ENCODE measurements at places on chromosomes 2 and 18.

GRCh38 chr18:50578651-50579050 is 18.8 kb downstream of the MAPK4 start:
- no peak for DNase-seq

DNA sequence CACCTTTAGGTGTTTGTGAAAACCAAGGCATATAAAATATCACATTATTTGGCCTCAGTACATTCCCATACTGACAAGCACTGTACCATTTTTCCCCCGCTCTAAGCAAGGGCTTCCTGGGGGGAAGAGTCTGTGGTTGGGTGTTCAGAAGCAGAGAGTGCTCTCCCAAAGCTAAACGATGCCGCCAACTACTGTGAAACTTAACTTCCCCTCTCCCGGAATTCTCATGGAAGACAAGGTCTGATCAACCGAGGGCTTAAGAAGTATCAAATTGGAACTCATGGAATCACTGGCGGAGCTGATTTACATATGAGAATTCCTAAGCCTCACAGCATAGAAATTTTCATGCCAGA is 433 bp upstream of the MFF start:
- DNase-seq: no peak

DNA sequence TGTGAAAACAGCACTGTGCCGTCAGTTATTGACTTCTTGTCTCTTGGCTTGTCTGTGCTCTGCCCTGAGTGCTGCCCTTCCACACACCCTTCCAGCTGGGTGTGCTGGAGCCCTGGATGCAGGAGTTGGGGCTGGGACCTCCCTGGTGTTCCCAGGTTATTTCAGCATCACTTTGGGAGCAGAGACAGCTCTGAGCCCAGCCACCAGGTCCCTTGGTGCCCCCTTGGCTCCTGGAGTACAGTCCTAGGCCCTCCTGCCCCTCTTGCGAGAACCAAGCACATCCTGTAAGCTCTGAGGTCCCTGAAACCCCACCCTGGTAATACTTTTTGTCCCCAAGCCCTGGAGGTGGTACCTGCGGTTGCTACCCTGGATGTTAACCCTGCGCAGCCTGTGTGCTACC is 24.3 kb downstream of the BOK start:
- no peak for DNase-seq

DNA sequence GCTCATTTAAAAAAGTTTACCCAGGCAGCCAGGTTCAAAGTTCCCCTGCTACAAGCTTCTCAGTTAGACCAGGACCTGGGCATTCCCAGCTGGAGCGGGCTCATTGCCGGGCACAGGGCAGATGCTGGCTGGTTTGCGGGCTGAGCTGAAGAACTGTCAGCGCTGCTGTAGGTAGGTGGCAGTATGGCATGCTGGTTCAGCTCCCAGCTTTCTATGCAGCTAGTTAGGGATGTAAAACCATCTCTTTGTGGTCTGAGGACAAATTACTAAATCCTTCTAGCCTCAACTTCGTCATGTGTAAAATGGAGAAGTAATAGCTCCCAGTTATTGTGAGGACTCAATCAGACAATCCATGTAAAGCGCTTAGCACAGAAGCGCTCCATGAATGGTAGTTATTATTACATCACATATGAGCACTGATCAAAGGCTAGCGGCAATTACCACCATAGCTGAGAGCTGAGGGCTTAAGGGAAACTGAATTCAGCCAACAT is 2.4 kb upstream of the LDLRAD4 start:
- no peak for DNase-seq

- DNase-seq: no peak
These were observed 591.0 kb downstream of the ARHGAP15 start for GRCh38 chr2:143720095-143720664.

DNA sequence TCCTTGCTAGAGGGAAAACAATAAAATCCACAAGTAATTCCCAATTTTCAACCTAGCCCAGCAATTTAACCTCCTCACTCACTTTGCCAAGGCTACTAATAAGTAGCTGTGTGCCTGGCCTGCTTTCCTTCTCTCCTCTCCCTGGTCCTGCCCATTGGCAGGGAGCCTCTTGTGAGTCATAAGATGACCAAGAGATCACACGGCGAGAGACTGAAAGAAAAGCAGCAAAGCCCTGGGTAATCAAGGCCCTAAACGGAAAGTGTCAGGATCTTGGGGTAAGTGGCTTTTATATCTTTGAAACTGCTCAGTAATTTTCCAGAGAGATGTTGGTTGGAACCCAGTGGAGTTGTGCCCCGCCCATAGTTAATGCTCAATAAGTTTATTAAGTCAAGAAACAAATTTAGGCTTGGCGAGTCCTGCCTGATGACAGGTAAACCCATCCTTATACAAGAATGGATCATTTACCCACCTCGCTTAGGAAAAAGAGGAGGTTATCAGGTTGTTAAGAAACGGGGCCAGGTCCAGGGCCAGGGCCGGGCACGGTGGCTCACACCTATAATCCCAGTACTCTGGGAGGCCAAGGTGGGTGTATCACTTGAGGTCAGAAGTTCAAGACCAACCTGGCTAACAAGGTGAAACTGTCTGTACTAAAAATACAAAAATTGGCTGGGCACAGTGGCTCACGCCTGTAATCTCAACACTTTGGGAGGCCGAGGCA is 10.0 kb upstream of the ADAM17 start:
- no peak for DNase-seq

- DNase-seq: no peak
These were observed 1499.0 kb upstream of the TMEFF2 start for GRCh38 chr2:193693758-193694157.

DNA sequence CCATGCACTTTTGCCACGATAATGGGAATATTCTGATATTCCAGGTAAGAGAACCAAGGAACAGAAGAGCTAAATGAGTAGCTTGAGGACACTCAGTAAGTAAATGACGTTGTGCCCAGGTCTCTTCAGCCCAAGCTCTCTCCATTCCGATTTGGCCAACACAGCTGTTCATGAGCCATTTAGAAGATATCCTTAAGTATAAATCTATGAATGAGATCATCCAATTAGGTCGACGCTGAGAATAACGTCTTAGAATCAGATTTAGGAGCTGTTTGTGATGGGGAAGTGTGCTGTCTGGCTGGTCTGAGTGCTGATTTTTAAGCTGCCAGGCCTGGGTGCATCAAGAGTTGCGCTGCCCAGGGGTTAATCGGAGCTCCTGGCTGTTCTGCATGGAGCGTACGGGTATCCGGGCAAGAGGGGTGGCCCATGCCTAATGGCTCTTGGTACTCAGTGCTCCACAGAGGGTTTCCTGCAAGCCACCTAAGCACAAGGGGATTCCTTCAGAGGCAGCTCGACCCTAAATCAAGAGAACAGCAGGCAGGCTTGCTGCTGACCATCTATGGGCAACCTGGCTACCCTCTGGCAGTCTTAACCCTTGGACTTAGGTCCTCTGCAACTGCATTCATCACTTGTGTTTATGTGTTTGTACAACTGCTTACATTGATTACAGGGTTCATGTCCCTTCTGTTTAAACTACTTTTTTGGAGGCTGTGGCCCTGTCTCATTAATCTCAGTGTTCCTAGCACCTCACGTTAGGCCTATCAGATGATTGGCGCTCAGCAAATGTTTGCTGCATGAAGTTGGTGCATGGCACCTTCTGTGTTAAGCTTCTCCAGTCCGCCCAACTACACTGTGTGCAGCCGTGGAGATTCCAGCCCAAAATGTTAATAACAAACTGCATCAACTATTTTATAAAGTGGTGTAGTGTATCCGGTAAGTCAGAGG is 31.9 kb downstream of the SOX11 start:
- DNase-seq: no peak

DNA sequence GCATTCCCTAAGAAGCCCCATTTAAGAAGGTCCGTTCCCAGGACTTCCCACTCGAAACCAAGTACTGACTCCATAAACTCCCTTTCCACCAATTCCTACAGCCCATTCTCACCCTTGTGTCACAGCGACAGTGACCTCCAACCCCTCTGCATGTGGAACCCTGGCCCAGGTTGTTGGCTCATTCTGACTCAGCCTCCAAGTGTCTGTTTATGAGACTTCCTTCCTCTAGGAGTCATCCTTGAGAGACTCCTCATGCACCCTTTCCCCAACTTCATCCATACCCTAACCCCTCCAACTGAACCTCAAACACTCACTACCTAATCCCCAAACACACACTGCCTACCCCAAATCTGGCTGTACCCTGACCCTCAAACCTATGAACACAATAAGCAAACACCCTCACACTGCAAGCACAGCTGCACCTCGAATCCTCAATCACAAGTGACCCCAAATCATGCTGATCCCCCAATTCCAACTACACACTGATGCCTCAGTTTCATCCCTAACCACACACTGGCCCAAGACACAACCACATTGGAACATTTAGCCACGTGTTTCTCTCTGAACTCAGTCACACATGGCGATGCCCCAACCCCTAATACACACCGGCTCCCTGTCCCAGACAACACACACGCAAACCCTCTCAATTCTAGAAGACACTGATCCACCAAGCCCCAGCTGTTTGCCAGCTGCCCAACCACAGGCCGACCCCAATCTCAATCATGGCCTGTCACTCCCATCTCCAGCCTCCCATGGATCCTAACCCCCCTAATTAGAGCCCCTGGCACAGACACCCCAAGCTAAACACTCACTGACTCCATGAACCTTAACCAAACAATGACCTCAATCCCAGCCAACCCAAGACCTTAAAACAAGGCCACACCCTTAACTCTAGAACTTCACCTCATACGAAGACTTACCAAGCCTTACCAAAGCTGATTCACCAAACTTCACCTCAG is 219.6 kb downstream of the CYP26B1 start:
- no peak for DNase-seq

- no peak for DNase-seq
These were observed 1621.3 kb downstream of the SUCLG1 start for GRCh38 chr2:82837588-82838304.

GRCh38 chr18:29531746-29532145 is 1354.8 kb upstream of the CDH2 start:
- no peak for DNase-seq

GRCh38 chr2:223102040-223102400 is 50.0 kb downstream of the KCNE4 start:
- DNase-seq: no peak

GRCh38 chr2:159199761-159200465 is 86.6 kb downstream of the WDSUB1 start:
- no peak for DNase-seq

GRCh38 chr2:172348555-172349288 is 78.7 kb upstream of the ITGA6 start:
- DNase-seq: no peak

DNA sequence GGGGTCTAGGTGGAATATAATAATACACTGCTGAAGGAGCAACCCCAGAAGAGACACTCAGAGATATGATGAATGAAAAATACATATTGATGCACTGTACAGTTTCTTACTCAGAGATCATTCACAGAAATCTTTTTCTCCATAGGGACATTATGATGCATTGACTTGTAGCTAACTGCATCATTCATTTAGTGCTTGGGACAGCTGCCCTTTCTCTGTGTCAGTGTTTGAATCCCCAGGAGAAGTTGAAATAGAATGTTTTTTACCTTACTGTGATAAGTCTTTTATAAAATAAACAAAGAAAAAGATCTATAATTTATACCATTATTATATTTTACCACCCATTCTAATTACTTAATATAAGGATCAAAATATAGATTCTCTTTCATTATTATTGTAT is 91.7 kb upstream of the DSEL start:
- no peak for DNase-seq

DNA sequence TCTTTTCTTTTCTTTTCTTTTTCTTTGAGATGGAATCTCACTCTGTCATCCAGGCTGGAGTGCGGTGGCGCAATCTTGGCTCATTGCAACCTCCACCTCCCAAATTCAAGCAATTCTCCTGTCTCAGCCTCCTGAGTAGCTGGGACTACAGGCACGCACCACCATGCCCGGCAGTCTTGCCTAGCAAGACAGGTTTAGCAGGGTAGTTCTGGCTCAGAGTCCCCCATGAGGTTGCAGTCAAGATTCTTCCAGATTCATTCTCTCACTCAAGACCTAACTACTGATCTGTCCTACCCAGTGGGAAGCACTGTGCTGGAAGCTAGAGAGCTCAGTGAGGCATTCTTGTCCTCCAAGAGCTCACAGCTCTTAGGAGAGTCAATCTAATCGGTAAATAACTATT is 17.6 kb upstream of the ZAP70 start:
- DNase-seq: no peak

DNA sequence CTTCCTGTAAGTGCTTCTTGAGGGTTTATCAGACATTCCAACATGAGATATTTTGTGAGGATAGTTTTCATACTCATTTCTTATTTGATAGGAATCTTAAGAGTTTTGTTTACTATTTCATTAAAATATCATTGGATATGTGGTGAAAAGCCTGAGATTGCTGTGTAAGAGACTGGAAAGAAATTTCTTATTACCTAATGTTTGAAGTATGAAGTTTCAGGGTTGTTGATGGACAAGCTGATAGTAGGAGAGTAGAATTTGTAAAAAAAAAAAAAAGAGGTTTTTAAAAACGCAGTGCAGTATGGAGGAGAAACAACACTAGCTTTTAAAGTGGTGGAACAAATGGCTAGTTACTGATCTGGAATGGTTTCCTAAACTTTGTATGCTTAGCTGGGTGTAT is 7.7 kb downstream of the EPB41L5 start:
- DNase-seq: no peak

DNA sequence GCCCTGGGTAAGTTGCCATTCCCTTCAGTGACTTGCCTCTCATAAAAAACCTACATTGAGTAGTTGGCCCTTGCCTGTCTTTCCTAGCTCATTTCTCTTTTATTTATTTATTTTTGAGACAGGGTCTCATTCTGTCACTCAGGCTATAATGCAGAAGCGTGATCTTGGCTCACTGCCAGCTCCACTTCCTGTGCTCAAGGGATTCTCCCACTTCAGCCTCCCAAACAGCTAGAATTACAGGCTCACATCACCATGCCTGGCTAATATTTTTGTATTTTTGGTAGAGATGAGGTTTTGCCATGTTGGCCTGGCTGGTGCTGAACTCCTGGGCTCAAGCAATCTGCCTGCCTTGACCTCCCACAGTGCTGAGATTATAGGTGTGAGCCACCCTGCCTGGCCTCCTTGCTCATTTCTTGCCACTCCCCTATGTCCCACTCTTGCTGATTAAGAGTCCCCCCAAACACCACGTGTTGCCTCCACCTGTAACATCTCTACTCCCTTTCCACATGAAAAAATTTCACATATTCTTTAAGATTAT is 12.6 kb downstream of the EVA1A start:
- DNase-seq: no peak

- no peak for DNase-seq
These were observed 632.4 kb downstream of the NYAP2 start for GRCh38 chr2:226031647-226032501.

GRCh38 chr2:194619366-194619765 is 1037.7 kb upstream of the SLC39A10 start:
- no peak for DNase-seq

- no peak for DNase-seq
These were observed 60.8 kb downstream of the LYPD6B start for GRCh38 chr2:149099298-149099697.

DNA sequence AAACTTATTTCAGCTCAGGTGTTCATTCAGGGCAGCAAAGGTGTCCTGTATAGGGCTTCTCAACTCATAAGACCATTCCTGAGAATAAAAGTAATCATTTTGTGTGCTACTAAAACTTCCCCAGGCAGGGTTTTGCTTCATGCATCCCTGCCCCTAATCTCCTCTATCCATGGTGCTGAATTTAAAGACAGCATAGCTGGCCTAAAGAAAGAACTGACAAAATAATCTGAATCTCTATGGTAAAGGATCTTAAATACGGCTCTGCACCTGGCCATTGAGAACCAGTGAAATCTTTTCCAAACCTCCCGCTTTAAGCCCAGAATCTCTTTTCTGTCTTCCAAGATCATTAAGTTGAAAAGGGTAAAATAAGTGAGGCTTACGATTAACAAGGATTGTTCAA is 292.1 kb upstream of the KLHL29 start:
- no peak for DNase-seq

- no peak for DNase-seq
These were observed 108.1 kb downstream of the TPO start for GRCh38 chr2:1521191-1521877.

GRCh38 chr2:1708476-1709334 is 35.6 kb downstream of the PXDN start:
- DNase-seq: no peak

Data from stimulated activated CD4-positive, alpha-beta T cell treated with anti-CD3 and anti-CD28 coated beads, Interleukin-15, amount 100 ng/mL, for 48 hours (primary cell).